NCI-H1930 (cell line): ENCODE measurements at places on chromosomes 11 and 22.

- no peak for DNase-seq
Observed at GRCh38 chr11:114157476-114158050, 98.1 kb downstream of the ZBTB16 start.

DNA sequence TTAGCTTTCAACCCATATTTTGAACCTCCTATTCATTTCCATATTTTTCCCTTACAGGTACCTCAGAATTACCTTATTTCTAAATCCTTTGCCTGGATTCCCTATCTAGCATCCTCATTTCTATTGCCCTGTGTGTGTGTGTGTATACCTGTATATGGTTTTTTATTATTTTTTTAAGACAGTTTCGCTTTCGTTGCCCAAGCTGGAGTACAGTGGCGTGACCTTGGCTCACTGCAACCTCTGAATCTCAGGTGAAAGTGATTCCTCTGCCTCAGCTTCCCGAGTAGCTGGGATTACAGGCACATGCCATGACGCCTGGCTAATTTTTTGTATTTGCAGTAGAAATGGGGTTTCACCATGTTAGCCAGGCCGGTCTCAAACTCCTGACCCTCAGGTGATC is 12.6 kb downstream of the HIPK3 start:
- DNase-seq: no peak

- peak; percentile 18 for DNase-seq
Observed at GRCh38 chr11:66418168-66418985, 2.5 kb upstream of the NPAS4 start.

DNA sequence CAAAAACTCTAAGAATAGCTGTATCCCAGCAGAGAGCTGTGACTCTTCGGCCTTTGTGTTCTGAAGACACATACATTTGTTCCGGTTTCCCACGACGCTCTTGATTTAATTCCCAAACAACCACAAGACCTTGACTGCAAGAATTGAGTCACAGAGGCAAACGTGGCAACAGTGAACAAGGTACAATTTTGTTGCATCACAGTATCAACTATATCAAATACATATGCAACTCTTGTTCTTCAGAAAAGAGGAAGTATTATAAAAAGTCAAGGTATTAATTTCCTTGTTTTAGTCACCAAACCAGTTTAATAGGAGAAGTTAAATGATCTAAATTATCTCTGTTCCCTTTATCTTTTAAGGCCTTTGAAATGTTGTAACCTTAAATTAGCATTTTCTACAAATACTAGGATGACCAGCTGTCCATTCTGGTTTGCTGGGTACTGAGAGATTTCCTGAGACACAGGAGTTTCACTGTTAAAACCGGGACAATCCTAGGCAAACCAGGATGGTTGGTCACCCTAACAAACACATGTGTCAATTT is 11.1 kb downstream of the HPS5 start:
- DNase-seq: no peak

- DNase-seq: peak; percentile 42
Observed at GRCh38 chr11:128290106-128290840, 297.1 kb downstream of the ETS1 start.
